ENCODE measurements at places on chromosomes 12 and 14. TPM values are rescaled to one million over a fixed set of nuclear protein-coding genes. Genes with fewer than 3 reads are reported as not detected.

SLC4A8 gene
- polyA plus RNA-seq = 34.5 TPM

KLRK1 gene
- polyA plus RNA-seq = 14.9 TPM

C12orf60 gene
- 3.8 TPM for polyA plus RNA-seq

EPYC gene
- not detected for polyA plus RNA-seq

SIX6 gene
- polyA plus RNA-seq = not detected

TCL1B gene
- polyA plus RNA-seq = not detected

CEBPE gene
- not detected for polyA plus RNA-seq

CLEC7A gene
- not detected for polyA plus RNA-seq

IFT81 gene
- 120 TPM for polyA plus RNA-seq

CPM gene
- not detected for polyA plus RNA-seq

ZNF410 gene
- polyA plus RNA-seq = 73.7 TPM

GPR84 gene
- not detected for polyA plus RNA-seq

LBHD2 gene
- not detected for polyA plus RNA-seq

KLRG1 gene
- polyA plus RNA-seq = 4.7 TPM

C3AR1 gene
- polyA plus RNA-seq = not detected

LRRC9 gene
- polyA plus RNA-seq = 0.40 TPM

CLEC4D gene
- not detected for polyA plus RNA-seq

All from neural cell (in vitro differentiated cells).